CD14-positive monocyte (primary cell): ENCODE measurements at places on chromosomes 1 and 21.

GRCh38 chr1:95753382-95754016 is 519.5 kb downstream of the RWDD3 start:
- no peak for DNase-seq

DNA sequence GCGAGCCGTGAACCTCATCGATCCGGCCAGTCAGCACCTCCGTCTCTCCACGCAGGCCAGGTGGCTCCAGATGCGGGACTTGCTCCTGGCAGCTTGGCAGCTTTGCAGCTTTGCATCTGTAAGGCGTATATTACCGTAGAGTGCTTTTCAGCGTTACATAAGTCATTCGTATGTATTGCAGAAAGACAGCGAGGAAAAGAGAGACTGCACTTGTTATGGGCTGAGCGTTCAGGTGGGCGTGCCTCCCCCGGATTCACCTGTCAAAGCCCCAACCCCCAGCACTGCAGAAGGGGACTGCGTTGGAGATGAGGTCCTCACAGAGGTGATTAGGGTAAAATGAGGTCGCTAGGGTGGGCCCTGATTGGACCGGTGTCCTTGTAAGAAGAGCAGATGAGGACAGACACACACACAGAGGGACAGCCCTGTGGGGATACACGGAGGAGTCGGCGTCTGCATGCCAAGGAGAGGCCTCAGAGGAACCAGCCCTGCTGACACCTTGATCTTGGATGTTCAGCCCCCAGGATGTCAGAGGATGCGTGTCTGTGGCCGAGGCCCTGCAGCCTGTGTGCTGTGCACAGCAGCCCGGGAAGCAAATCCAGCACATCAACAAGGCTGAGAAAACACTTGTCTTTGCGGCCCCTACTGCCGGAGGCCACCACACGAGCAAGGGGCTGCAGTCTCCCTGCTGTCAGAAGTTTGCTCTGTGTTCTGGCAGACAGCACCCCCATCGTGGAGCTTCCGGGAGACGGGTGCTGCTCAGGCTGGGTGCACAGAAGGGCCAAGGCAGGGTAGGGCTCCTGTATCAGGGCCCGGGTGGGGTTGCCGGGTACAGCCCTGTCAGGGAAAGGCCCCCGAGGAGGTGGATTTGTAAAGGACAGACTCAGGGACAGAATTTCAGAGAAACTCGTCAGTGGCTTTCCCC is 10.9 kb upstream of the AGPAT3 start:
- DNase-seq, result no peak

DNA sequence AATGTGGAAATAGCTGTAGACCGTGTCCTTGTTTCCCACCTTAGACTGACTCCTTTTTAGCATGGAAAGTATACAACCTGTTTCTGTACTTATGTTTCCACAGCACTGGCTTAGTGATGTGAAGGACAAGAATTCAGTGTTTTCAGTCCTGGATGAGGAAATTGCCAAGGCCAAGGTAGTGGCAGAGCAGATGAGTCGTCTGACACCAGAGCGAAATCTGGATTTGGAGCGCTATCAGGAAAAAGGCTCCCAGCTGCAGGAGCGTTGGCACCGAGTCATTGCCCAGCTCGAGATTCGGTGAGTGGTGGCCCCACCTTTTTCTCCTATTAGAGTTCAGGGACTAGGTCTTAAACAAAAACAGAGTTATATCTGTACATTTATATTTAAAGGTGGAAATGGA is 112.6 kb downstream of the MACF1 start:
- DNase-seq, result no peak

- DNase-seq, result no peak
These were observed 6.7 kb downstream of the ZBTB7B start for GRCh38 chr1:155009221-155009711.

DNA sequence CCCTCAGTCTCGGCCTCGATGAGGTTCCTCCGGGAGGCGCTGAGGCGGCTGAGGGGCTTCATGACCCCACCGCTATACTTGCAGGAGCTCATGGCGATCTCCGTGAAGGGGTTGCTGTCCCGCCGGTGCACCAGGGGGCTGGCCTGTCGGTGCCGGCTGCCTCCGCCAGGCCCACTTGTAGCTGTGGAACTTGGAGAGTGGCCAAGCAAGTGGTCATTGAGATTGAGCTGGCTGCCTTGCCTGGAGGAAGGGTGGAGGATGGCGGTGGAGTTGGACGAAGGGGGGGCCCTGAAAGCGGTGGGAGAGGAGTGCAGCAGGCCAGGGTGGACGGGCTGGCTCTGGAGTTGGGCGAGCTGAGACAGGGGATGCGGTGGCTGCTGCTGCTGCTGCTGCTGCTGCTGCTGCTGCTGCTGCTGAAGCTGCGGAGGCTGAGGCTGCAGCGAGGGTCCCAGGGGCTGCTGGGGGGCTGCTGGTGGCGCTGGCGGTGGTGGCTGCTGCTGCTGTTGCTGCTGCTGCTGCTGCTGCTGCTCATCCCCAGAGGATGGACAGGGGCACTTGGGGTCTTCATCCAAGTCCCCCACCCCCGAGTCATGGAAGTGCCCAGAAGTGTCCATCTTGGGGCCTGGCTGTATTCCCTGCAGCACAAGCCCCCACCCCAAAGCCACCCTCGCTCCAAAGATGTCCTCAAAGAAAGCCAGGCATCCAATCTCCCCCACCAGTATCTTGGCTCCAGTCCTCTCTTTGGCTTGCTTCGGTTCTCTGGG is 548 bp downstream of the KCNN3 start:
- no peak for DNase-seq

- DNase-seq, result no peak
These were observed 40.1 kb downstream of the CACNA1S start for GRCh38 chr1:201072149-201072548.
